ENCODE measurements at places on chromosomes 12 and 14.

- DNase-seq: no peak
These were observed 110.0 kb downstream of the DYRK2 start for GRCh38 chr12:67758521-67758920.

DNA sequence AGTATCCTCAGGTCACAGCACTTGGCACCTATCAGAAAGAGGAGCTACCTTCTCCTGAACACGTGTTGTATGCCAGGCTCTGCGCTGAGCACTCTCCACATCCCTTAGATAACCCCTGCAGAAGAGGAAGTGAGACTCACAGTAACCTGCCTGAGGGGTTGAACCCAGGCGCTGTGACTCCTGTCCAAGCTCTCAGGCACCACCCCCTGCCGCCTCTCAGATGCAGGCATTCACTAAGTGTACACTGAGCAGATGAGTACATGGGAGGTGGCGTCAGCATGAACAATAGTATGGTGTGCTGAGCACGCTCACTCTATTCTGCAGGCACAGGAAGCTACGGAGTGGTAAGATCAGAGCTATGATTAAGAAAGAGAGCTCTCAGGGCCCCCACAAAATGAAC is 21.0 kb upstream of the RIC8B start:
- DNase-seq: peak; percentile 11

DNA sequence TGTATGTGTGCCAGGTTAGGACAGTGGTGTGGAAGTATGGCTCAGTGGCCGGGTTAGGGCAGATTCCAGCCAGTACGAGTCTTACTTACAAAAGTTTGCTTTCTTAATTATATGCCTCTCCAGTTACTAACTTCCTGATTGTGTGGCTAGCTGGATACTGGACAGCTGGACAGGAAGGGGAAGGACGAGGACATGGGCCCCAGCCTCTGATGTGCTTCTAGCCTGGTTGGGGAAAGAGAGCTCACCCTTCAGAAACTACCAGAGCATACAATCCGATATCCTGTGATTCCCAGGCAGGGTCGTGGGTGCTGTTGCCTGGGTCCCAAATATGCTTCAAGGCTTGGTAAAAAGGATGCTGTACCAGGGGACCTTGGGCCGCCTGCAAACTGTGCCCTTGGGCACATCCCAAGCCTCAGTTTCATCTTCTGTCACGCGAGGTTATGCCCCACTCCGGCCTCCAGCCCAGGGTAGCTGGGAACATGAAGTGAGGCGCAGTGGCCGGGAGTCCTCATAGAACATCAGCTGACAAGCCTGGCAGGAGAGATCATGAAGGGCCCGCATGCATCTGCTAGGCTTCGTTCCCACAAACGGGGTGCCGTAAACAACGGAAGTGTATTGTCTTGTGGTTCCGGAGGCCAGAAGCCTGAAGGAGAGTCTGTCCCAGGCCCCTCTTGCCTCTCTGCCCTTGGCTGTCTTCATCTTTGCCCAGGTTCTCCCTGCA is 23.2 kb upstream of the RIN3 start:
- no peak for DNase-seq

GRCh38 chr12:115998119-115998633 is 279.3 kb downstream of the MED13L start:
- DNase-seq: no peak

- no peak for DNase-seq
These were observed 117.7 kb downstream of the SPTSSA start for GRCh38 chr14:34344318-34344717.

- DNase-seq: peak; percentile 57
These were observed 301.1 kb downstream of the DUSP6 start for GRCh38 chr12:89051065-89051677.

DNA sequence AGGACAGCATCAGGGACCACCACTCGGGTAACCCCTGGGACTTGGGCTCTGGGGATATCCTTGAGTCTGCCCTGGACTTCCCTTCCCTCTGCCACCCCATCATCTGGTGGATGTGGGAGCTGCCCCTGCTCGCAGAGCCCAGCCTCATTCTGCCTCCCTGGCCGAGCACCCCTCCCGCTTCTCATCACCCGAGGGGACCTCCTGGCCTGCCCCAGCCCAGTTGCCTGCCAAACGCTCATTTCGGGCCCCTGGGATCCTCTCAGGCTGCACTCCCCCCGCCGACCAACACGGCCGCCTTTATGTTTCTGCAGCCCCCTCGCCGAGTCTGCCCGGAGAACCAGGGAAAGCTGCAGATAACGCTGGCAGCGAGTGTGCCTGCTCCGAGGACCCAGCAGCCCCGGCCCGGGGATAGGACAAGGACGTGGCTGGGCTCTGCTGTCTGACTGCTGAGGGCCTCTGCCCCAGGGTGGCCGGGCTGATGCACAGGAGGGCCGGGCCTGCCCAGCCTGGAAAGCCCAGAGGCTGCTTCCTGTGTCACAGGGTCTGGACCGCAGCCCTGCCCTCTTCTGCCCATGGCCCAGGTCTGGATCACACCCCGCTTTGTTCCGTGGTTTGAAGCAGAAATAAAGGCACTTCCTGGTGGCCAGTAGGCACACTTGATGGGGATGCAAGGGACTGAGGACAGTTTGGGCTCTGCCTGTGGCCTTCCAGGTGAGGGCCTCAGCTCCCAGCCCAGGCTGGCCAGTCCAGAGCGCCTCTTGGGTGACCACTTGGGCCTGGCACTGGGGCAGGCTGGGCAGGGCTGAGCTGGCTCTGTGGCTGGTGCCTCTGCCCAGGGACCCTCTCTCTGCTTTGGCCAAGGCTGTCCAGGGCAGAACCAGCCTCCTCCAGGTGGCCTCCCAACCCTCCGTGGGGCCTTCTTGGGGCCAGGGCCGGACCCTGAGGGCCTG is 4.9 kb upstream of the EXOC3L4 start:
- no peak for DNase-seq

DNA sequence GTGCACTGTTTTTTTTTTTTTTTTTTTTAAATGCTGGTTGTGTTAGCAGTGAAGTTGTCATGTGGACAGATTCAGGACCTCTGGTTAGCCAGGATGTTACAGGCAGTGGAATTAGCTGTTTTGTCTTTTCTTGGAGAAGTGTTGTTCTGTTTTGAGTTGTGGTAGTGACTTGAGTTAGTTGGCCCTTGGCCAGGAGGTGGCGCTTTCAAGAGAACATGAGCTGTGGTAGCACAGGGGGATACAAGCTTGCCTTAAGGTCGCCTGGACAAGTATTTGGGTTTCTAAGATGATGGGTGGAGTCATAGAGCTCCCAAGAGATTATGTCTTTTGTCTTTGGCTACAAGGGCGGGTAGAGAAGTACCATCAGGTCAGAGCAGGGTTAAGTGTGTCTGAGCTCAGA is 33.3 kb upstream of the CCDC198 start:
- DNase-seq: no peak
